Frontal cortex (tissue), 4 donors: ENCODE measurements at places on chromosomes 5 and 9. TPM values are rescaled to one million over a fixed set of nuclear protein-coding genes. Genes with fewer than 3 reads are reported as not detected.
A peak's percentile ranks its signal among the peaks of the same experiment; 100 is the strongest.

DNA sequence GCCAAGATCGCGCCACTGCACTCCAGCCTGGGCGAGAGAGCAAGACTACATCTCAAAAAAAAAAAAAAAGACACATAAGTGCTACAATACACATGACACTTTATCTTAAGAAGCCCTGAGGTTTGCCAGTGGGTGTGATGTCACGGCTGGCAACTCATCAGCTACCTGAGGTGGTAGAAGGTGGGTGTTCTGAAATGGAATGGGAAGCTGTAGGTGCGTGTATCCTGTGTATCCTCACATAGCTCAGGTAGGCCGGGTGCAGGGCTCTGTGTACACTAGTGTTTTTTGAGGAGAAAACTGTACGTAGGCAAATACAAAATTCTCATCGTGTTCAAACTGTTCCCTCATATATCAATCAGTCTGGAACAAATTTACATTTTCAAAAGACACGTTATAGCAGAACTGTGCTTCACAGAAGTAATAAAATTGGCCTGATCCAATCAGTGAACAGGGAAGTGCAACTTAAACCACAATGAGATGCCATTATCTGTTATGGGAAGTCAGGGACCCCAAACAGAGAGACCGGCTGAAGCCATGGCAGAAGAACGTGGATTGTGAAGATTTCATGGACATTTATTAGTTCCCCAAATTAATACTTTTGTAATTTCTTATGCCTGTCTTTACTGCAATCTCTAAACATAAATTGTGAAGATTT, 10.4 kb downstream of the BICD2 start:
- DNase-seq, result no peak

DNA sequence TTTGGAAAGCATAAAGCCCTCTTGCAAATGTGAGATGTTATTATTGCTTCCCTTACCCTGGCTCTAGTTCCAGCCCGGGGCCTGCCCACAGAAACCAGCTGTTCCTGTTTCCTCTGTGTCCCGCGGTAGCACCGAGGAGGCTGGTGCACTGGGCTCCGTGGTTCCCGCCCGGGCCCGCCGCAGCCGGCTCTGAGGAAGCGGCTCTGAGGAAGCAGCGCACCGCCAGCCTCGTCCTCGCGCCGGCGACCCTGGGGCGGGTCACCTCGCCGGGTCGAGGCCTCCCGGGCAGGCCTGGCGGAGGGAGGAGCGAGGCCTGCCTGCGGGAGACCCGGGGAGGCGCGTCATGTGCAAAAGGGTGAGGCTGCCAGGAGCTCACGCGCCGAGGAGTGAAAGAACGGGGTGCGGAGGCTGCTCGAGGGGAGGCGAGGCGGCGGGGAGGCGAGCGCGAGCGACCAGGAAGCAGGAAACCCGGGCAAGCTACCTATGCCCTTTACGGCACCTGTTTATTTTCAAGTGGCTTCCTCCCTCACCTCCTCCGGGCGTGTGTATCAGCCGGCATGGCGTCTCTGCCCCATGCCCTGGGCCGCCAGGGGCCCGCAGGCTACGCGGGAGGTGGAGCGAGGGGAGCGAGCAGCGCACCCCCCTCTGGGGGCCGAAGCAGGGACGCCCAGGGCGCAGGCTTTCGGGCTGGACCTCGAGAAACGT, 61.3 kb upstream of the MEGF10 start:
- peak; percentile 55 for DNase-seq

PTGES gene
- total RNA-seq, result 3.7 TPM

DYNC2I2 gene
- total RNA-seq, result 31.4 TPM

LIFR gene
- 48.1 TPM for total RNA-seq
